Pancreas (tissue), 10 donors: ENCODE measurements at places on chromosomes 1 and 21.

DNA sequence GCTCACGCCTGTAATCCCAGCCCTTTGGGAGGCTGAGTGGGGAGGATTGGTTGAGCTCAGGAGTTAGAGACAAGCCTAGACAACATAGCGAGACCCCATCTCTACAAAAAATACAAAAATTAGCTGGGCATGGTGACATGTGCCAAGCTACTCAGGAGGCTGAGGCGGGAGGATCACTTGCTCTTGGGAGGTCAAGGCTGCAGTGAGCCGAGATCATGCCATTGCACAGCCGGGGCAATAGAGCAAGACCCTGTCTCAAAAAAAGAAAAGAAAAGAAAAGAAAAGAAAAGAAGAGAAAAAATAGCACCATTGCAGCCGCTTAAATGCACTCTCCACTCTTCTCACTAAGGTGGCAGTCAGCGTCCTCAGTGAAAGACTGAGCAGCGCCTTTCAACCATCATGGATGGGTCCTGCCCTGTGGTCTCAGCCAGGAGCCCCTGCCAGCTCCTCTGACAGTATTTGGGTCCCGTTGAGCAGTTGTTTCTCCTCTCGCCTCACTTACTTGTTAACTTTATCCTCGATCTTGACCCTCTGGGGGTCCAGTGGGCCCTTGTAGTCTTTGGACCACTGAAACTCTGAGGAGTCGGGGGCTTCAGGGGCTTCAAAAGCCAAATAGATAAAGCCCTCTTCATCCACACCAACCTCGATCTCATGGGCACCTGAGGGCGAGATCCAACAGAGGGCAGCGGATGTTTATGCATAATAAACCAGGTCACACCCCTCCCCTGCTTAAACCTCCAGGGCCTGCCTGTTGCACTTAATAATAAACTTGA, 36.9 kb downstream of the MYOM3 start:
- DNase-seq = no peak

DNA sequence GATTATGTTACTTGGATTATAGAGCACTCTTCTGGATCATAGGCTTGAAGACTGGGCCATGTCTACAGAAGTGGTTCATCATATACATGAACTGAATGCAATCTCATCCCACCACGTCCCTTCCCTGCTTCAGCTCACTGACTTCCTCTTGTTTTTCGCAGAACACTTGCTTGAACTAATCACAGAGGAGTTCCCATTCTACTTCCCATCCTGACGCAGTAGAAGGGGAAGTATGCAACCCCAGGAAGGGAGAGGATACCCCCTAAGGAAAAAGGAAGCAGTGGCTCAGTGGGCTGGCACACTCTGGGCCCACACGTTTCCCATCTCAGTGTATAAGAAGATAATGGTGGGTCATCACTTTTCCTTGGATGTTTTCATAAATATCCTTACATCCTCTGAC, 36.2 kb downstream of the CASQ2 start:
- no peak for DNase-seq

GRCh38 chr1:3732434-3733093, 19.7 kb upstream of the CCDC27 start:
- DNase-seq = no peak

GRCh38 chr21:41167348-41168342, at the start of gene BACE2:
Gene BACE2 (plus strand): TSS chr21:41168160. CDS start chr21:41168264, 104 bp downstream.
- peak; percentile 93 for DNase-seq

GRCh38 chr21:45329261-45330074, 41.8 kb upstream of the POFUT2 start:
- DNase-seq = peak; percentile 73
